ENCODE measurements at places on chromosomes 11 and 22. TPM values are rescaled to one million over a fixed set of nuclear protein-coding genes. Genes with fewer than 3 reads are reported as not detected.

DNA sequence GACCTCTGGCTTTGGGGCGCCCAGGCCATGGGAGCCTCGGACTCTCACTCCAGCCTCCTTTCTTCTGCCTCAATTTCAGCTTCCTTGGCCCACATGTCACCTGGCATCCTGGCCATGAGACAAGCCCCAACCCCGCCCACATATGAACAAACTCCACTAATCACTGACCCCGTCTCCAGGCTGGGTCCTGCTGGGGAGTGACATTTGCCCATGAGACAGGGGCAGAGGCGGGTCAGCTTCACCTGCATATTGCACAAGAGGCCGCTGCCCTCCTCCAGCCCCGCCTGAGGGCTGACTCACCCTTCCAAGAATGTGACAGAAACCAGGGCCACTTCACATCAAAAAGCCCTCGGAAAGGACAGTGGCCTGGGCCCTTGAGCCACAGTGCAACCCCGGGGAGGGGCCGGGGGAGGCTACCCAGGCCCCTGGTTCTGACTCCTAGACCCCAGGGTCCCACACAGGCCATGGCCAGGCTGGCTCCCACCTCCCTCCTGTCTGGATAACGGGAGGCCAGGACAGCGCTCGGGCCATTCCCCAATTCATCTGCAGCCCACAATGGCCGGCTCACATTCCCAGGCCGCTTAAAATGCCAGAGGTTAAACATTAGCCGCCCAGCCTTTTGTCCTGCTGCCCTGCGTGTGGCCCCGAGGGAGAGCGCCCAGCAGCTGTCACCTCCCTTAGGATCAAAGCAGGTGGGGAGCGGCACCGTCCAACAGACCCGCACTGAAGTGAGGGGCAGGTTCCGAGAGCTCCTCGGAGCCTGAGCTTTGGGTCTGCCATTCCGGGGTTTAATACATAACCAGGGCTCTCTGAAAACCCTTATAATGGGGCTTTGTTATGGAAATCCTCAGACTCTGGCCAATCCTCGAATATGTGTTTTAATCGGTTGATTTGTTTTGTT lies 42.3 kb downstream of the TRMU start:
- DNase-seq: peak; percentile 64
- no peaks in the 10 kb centered on the region for H3K4me1 ChIP-seq
- H3K27ac ChIP-seq: no peak overlapping the region
- no peak overlapping the region for H3K4me3 ChIP-seq

DNA sequence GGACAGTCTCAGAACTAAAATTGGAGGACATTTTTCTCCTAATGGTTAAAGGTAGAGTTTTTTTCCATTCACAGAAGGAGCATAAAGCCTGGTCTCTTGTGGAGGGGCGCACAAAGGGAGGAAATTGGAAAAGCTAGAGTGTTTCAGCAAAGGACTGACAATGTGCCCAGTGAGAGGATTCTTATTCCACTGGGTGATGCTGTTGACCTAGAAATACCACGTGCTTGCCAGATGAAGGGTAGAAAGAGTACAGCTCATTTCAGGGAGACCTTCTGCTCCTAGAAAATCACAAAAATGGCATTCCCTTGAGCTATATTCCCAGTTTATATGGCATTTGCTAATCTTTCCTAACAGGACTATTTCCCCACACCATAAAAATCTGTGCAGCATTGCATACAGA lies 21.1 kb downstream of the MS4A6E start:
- DNase-seq: no peak
- H3K36me3 ChIP-seq: no peaks in the 10 kb centered on the region
- H3K27me3 ChIP-seq: no peaks in the 10 kb centered on the region
- H3K27ac ChIP-seq: no peak overlapping the region
- no peaks in the 10 kb centered on the region for H3K4me1 ChIP-seq

DNA sequence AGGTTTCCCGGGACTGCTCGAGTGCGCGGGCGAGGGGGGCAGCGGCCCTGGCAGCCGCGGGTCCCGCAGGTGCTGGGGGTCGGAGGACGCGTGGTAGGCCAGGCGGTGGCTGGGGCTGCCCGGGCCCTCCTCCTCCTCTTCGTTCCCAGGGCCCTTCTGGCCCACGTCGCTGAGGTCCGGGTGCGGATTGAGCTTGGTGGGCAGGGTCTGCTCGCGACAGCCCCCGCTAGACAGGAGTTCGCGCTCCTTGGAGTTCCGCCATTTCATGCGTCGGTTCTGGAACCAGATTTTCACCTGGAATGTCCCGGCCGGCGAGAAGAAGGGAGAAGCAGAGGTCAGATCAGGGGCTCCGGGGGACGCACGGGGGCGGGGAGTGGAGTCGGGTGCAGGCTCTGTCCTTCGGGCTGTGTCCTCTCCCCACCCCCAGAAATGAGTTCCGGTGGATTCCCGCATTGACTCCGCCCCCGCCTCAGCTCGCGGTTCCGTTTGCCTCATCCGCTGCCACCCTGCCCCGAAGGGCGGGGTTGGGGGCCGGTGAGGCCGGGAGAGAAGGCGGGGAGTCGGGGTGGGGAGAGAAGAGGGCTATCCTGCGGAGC lies 3.9 kb downstream of the DBX1 start:
- no peaks in the 10 kb centered on the region for H3K4me1 ChIP-seq
- no peaks in the 10 kb centered on the region for H3K36me3 ChIP-seq
- no peak for DNase-seq
- H3K27ac ChIP-seq: no peak overlapping the region
- no peak overlapping the region for H3K4me3 ChIP-seq

OR52I1 gene
- total RNA-seq: not detected

GRCh38 chr11:121330614-121331435 lies 38.3 kb downstream of the SC5D start:
- no peaks in the 10 kb centered on the region for H3K36me3 ChIP-seq
- no peak overlapping the region for H3K27ac ChIP-seq
- H3K4me3 ChIP-seq: no peak overlapping the region
- H3K4me1 ChIP-seq: no peaks in the 10 kb centered on the region

Measured in fibroblast of lung (primary cell).